ENCODE measurements at places on chromosomes 3 and 15.

- no peak for DNase-seq
Observed at GRCh38 chr3:124572851-124573405, 157.3 kb upstream of the UMPS start.

DNA sequence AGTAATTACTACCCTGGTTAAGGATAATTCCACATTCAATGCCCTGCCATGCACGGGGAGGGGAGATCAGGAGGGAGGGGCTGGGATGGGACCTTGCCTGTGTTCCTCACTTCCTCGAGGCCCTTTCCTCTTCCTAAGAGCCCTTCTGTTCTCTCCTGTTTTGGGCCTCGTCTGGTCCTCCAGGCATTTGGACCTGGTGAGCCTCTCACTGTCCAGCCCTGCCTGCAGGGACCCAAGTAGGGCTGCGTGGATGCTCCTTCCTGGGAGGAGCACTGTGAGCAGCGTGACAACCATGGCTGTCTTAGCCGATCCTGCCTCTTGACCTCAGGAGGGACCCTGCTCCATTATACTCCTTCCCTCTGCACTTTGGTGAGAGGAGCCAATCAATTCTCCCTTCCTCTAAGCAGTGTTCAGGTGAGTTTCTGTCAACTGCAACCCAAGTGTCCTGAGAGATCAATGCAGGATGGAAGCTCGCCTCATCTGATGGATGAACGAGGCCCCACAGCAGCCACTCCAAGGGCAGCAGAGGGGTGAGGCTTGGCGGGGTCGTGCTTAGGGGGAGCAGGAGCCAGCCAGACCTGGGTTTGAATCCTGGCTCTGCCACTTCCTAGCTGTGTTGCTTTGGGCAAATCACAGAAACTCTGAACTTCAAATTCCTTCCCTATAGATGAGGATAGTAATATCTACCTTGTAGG lies 92.5 kb downstream of the IQSEC1 start:
- no peak for DNase-seq

DNA sequence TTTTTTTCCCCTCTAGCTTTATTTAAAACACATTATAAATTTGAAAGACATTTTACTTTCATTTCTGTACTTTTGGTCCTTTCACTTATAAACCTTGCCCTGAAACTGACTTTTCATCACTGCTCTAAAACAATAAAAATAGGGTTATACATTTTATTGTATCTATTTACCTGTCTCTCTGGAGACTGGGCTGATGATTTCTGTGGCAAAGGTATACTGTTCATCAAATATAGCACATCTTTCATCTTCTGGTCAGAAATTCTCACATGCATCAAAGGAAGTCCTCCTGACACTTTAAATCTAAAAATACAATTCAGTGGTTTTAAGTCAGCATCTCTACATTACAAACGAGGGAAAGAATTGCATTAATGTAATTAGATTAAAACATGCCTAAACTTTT lies 86.1 kb downstream of the VPS13C start:
- DNase-seq, result no peak

- no peak for DNase-seq
Observed at GRCh38 chr3:99419116-99419515, 219.3 kb upstream of the COL8A1 start.

- DNase-seq, result no peak
Observed at GRCh38 chr3:64291345-64291744, 66.1 kb upstream of the PRICKLE2 start.

- no peak for DNase-seq
Observed at GRCh38 chr3:43765521-43765971, 74.8 kb downstream of the ABHD5 start.

GRCh38 chr3:193829781-193830180 lies 236.8 kb downstream of the OPA1 start:
- DNase-seq, result no peak

GRCh38 chr15:56411122-56411749 lies 46.0 kb downstream of the TEX9 start:
- DNase-seq, result no peak

DNA sequence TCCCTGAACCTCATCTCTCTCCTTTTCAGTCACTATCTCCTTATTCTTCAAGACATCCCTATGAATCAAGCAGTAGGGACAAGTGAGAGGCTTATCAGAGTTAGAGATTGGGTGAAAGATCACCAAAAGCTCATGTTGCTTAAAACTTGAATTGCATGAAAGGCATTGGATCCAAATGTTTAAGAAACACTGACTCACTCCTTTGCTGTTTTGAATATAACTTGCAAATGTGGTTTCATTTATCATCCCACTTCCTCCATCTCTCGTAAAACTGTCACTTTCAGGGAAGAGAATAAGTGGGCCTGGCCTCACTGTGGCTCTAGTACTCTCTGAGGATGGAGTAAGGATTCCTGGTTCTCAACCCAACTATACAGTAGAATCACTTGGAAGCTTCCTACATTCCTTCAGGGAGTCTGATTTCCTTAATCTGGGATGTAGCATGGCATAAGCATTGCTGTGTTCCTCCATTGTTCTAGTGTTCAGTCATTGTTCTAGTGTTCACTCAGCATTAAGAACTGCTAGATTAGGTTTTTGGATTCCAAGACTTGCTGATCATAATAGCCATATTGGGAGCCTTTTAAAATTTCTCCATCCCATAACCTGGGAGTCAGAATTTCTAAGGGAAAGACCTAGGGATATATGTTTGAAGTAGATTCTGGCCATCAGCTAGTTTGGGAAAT lies 171.8 kb downstream of the TMEM108 start:
- no peak for DNase-seq

- no peak for DNase-seq
Observed at GRCh38 chr3:4771243-4771642, 208.0 kb upstream of the BHLHE40 start.

- no peak for DNase-seq
Observed at GRCh38 chr3:188553569-188553968, 399.6 kb downstream of the LPP start.

DNA sequence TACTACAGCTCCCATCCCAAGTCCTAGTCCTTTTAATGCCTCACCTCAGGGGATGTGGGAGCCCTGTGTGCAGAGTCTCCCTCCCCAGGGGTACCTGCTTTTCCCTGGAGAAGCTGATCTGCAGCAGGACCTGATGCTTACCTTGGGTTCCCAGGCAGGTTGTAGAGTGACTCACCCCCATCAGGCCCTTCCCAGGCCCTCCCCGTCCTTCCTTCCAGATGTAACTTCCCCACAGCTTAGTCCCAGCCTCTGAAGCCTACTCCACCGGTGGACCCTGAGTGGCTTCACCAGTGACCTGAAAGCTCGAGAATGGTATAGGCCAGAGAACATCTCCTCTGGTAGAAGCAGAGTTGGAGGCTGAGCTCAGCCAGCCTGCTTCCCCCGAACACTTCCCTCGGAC lies 254.2 kb upstream of the STT3B start:
- DNase-seq, result no peak

DNA sequence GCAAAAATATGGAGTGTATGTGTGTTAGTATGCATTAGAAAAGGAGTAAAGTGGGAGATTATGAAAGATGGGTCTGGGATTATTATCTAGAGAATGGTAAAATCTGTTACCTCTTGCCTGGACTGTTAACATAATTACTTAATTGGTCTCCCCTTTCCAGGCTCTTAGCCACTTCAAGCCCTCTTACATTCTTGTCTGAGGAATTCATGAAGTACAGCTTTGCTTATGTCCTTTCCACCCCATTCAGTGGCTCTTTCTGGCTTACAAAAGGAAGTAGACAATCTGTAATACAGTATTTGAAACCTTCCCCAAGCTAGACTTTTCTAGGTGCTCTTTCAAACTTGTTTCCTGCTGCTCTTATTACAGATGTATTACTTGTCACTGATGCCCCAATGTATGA lies 129.8 kb downstream of the MBNL1 start:
- DNase-seq, result no peak

DNA sequence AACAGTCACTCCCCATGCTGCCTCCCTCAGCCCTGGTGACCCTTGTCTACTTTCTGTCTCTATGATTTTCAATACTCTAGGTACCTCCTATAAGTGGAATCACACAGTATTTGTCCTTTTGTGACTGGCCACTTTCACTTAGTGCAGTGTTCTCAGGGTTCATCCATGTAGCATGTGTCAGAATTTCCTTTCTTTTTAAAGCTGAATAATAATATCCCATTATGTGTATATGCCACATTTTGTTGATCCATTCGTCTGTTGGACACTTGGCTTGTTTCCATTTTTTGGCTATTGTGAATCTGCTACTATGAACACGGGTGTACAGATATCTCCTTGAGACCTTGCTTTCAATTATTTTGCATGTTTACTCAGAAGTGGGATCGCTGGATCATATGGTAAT lies 34.1 kb downstream of the PML start:
- DNase-seq, result no peak

DNA sequence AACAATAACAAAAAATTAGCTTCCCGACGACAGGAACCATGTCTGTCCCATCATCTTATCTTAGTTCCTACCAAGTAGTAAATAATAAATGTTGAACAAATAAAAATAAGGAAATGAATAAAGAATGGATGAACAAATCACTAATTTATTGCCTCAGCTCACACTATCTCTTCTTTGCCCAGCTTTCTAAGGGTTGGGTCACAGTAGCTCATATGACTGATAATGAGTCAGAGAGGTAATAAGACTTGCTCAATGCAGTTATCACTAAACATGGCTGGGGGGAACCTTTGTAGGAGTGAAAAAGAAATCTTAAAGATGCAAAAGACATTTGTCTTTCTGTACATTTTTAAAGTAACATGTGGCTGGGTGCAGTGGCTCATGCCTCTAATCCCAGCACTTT lies 182.2 kb downstream of the WDR76 start:
- no peak for DNase-seq

DNA sequence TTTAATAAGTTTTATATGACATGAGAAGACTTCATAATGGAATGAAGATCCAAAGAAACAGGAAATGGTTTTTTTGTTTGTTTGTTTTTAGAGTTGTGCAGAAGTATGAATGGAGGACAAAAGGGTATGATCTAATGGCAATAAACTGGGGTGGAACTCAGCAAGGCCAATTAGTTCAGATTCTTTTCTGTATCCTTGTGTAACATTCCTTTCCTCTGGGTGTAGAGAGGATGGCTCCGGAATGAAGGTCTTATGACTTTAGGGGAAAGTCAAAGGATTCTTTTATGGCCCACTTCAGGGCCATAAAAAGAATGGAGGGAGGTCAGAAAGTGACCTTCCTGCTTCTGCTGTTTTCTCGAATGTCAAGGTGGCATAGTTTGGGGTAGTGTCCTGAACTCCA lies 152.6 kb downstream of the DPH6 start:
- DNase-seq, result no peak

DNA sequence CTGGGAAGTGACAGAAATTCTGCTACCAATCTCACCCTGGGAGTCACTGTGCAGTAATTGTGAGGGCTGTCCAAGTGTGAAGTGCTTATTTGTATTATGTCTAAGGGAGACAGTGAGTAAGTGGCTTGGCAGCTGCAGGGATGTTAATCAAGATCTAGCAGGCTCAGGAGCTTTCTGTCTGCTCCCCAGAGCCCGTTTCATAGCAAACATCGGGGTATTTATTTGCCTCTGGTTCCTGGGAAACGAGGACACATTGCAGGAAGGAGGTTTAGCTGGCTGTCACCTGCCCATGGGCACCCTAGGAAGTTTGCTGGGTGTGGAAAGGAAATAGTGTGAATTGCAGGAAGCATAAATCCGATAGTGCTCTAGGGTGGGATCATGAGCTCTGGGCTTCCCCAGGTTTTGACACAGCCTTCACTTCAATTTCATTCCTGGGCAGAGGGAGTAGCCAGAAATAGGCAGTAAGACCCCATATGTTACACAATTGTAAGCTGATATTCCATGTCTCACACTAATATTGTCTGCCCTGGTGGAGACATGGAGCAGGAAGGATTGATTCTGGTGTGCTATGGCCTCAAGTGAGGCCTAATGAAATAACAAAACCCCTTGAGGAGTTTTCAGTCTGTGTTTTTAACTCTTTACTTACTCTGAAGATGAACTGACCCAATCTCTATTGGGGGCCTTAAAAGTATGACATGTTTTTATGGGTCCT lies 74.1 kb upstream of the MITF start:
- no peak for DNase-seq

GRCh38 chr3:114389156-114389555 lies 95.3 kb downstream of the TIGIT start:
- DNase-seq, result no peak

DNA sequence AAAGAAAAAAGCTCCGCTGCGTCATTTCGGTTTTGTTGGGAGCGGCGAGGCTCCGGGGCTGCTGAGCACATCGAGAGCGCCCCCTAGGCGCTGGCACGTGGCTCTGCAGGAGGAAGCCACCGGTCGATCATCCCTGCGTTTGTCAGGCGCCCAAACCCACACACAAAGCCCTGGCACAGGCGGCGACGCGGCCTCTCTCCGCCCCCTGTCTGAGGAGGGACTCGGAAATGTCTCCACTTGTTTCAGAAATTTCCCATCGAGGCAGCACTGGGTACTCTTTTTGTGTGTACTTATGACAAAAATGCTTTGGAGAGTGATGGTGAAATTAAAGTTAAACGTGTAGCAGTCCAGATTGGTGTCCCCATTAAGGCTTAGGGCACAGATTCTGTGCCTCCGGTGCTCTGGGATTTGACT lies 407.3 kb upstream of the ONECUT1 start:
- DNase-seq, result peak; percentile 93

DNA sequence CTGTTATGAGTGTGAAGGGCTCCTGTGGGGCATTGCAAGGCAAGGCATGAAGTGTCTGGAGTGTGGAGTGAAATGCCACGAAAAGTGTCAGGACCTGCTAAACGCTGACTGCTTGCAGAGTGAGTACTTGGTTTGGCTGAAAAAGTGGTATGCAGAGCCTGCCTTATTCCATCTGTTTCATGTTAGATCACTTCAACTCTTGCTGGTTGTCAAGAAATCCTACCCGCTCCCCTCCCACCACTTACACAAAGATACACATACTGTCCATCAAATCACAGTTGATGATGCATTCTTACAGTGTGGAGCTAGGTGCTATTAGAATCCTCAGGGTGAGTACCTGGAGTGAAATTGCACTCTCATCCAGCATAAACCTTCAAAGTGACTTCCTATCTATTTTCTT lies 272.1 kb downstream of the UNC13C start:
- no peak for DNase-seq

DNA sequence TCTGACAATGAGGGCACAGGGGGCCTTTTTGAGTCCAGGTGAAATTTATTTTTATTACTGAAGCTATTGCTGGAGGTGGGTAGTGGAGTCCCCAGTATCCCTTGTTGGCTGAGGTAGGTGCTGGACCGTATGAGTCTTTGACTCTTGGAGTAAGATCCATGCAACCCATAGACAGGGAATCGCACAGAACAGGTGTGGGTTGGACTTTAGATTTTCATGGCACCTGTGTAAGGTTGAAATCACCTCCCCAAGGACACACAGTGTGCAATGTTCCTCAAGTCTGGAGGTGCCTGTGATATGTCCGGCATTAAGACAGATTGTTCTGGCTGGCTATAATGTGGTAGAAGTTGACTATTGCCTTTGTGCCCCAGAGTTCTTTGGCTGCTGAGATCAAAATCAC lies 23.5 kb downstream of the MKRN3 start:
- DNase-seq, result no peak

DNA sequence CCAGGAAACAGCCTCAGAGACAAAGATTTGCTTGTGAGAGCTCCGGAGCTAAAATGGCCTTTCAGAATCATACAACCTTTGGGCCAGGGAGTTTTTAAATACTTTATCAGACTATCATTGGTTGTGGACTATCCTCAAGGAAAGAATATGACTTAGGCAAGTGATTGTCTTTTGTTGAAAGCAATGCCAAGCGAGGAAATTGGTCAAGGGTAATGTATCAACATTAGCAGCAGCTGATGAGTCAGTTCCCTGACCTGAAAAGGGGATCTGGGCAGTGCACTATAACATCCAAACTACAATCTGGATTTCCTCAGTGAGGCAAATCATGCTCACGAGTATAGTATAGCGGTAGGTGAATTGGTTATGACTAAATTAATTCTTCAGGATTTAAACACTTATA lies 303.6 kb downstream of the LSAMP start:
- DNase-seq, result no peak

- DNase-seq, result no peak
Observed at GRCh38 chr15:89136818-89137772, 48.8 kb downstream of the ABHD2 start.

Data from posterior cingulate gyrus (tissue), 11 donors.